ENCODE measurements at places on chromosomes 7 and 10.

DNA sequence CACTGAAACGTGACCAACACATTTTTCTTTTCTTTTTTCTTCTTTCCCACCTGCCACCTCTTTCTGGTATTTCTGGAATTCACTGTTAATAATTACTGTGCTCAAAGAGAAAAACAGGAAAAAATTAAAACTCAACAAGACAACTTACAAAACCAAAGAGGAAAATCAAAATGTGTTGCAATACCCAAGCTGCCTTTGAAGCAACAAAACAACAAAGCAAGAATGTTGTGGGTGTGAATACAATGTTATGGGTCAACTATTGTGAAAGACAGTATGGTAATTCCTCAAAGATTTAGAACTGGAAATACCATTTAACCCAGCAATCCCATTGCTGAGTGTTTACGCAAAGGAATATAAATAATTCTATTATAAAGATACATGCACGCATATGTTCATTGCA, 415.1 kb downstream of the GFRA1 start:
- no peak for DNase-seq

DNA sequence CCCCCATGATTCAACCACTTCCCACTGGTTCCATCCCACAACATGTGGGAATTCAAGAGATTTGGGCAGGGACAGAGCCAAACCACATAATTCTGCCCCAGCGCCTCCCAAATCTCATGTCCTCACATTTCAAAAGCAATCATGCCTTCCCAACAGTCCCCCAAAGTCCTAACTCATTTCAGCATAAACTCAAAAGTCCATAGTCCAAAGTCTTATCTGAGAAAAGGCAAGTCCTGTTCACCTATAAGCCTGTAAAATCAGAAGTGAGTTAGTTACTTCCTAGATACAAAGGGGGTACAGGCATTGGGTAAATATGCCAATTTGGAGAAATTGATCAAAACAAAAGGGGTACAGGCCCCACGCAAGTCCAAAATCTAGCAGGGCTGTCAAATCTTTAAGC, 272.9 kb downstream of the MAGI2 start:
- DNase-seq, result no peak

DNA sequence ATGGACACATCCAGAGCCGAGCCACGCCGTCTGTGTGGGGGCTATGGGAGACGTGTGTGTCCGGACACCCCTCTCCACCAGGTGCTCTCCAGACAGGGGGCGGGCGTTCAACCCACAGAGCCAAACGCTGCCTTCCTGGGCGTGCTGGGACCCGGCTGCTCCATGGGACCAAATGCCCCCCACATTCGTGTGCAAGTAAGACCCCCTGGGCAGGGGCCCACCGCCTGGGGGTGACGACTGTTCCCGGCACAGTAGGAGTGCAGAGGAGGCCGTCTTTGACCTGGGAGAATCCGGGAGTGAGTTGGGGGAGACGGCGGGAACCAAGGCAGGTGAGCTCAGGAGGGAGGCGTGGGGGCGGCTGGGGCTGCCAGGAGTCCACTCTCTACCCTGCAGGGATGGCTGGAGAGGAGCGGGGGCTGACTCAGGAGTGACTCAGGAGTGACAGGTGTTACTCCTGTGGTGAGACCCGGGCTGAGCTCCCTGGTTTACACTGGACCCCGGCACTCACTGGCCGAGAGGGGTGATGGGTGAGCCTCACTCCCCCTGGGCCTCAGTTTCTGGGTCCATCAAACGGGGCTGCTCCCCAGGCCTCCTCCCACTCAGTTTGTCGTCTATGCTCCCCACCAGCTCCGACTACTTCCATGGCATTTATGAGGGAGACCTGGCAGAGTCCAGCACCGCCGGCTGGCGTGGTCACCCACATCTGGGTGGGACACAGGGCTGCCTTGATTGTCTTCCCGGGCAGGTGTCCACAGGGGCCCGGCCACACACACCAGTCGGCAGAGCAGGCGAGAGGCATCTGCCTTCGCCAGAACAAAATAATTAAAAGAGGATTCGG, 95.0 kb downstream of the MICALL2 start:
- no peak for DNase-seq

DNA sequence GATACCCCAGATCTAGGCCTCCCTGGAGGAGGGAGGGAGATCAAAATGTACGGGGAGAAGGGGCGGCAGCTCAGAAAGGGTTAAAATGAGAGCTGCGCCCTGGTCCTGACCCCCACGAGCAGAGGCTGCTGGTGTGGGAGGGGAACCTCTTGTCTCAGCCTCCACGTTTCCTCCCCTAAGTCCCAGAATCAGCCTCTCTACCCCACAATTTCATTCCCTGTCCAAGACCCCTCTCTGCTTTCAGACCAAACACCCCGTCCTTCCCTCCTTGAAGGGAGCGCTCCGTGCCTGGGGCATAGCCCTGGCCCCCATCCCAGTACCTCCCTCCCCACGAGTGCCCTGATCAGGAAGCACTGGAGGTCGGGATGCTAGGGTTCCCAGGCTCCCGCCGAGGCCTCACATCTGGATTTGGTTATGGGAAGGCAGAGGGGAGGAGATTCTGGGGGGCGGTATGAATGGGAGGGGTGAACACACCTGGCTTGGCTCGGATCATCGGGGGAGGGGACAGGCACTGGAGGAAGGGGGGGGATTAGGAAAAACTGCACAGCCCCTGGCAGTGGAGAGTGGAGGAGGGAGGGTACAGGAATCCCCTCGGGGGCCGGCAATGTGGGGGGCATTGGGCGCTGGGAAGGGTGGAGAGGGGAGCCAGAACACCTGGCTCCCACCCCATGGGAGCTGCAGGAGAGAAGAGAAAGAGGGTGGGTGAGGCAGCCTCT, 2.7 kb downstream of the EPHB4 start:
- DNase-seq, result no peak

DNA sequence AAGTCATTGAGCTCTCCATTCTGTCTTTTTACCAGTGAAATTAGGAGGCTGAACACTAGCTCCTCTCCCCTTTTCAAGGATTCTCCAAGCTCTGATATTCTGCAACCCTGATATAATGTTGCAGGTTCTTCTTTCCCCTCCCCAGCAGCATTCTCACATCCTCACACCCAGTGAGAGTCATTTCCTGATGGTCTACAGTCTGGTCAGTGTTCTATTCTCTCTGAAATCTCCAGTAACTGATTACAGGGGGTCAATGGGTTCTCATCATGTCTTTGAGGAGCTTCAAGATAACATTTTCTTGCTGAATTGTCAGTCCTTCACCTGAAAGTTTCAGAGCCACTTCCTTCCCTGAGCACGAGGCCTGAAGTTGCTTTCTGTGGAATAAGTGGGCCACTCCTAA, 299.4 kb downstream of the PTEN start:
- DNase-seq, result no peak

GRCh38 chr10:45091968-45092367, 91.2 kb downstream of the ZNF22 start:
- DNase-seq, result no peak

GRCh38 chr7:73841689-73842066, 638 bp downstream of the METTL27 start:
- no peak for DNase-seq

DNA sequence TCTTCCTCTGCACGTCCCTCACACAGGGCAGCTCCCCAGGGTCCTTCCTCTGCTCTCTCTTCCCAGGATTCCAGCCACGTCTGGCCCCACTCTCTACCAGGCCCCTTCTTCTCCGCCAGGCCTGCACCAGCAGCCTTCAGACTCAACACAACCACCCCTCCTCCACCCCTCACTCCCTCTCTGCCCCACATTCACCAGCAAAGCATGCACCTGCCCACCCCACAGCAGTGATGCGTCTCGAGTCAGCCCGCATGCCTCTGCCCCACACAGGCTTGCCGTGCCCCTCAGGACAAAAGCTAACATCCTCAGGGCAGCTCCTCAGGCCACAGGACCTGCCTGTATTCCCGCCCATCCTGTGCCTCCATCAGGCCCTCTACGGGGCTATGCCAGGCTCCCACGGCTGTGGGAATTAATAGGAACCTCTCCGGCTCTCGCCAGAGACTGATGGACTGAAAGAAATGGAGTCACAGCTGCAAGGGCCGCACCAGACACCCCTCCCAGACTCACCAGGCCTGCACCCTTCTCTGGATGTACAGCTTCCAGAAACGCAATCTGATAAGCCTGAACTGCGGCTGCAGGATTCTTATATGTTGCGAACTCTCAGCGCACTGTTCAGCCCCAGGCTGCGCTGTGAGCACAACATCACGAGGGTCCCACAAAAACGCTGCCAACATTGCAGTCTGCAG, 100.1 kb downstream of the CYTH3 start:
- no peak for DNase-seq

Data from amygdala (tissue), 56 donors.